NCI-H187 (cell line): ENCODE measurements at places on chromosomes 11 and 22.

DNA sequence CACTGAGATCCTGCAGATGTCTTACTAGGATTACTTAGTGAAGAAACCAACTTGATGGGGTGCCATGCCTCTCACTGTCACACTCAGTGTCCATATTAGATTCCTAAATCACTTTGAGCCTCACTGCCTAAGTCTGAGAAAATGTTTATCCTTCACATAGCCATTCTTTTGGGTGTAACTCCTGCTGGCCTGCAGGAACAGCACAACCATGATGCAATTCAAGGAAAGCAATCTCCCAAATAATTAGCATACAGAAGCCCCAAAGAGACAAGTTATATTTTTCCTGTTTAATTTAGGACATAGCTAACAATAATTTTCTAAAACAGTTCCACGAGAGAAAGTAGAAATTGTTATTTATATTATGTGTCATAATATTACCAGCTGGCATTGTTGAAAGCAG lies 655.5 kb downstream of the KCNA4 start:
- no peak for DNase-seq

DNA sequence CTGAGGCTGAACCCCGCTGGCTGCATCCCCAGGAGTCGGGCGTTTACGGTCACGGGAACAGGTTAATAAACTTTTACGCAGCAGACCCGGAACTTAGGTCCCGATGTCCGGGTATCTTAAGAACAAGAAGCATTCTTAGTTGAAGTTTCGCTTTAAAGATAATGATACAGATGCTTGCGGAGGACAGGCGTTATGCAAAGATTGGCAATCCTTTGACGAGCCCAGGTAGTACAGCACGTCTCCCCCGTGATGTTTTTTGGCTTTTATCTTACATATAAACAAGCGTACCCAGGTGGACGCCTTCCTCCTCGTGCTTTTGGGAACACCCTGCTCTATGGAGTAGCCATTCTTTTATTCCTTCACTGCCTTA lies 871 bp upstream of the TOLLIP start:
- DNase-seq = no peak

GRCh38 chr11:2524446-2525165 lies 79.8 kb downstream of the KCNQ1 start:
- no peak for DNase-seq

DNA sequence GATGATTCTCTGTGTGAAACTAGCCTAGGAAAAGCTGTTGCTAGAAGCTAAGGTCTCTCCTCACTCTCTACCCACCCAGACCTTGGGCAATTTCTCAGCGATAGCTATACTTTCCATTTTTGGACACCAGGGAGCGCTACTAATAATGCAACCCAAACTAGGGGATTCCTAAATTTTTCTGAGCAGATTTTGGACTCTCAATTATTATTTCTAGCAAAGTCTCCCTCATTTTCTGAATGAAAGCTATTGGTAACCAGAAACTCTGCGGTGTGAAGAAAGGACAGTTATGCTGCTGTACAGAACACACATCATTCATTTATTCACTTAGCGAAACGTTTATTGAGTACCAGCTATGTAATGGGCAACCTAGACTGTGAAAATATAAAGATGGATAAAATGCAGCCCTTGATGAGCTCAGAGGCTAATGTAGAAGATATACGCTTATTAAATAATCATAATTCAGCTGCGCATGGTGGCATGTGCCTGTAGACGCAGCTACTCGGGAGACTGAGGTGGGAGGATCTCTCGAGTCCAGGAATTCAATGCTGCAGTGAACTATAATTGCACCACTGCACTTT lies 6.1 kb upstream of the STIM1 start:
- DNase-seq = no peak

DNA sequence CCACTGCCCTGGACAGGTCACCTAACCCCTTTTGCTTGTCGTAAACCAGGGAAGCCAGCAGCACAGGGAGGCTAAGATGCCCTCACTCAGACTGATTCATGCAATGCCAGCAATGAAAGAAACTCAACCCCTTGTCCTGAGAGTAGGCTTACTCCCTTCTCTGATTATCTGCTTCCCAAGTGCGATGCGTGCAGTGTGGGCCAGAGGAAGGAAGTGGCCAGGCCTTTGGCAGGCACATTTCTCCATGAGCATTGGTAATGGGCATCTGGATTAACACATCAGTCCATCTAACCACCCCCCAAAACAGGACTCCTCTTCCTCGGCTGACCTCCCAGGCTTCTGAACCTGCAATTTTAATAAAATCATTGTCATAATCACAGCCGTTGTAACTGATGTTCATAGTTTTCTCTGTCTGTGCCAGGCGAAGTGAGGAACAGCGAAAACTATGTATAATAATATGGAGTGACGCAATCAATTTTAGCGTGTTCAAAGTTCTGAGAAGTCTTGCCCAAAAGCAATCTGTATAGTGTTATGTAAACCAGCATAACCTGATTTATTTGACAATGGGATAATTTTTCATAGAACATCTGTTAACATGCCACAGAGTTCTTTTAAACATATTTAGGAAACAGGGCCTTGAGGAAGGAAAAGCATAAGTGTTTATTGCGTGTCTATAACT lies 33.9 kb downstream of the TST start:
- no peak for DNase-seq

- no peak for DNase-seq
Measured at GRCh38 chr22:39942439-39943230, 17.6 kb upstream of the TMA7B start.

DNA sequence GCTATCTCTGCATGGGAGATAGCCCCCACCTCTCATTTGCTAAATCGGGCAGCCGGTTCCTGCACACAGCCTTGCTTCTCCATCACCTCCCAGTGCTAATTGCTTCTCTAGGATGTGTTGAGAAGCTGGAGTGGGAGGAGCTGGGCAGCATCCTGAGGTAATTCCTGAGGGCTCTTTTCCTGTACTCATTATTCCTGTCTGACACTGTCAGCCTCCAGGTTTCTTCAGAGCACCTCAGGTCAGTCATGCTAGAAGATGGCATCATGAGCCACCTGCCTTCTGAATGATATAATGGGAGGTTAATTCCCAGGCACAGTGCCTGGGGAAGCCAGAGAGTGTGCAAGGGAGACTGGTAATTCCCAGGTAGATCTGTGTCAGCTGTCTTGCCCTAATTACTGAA lies 133.0 kb downstream of the RAB38 start:
- DNase-seq = no peak
